Common myeloid progenitor, CD34-positive (primary cell): ENCODE measurements at places on chromosomes 11 and 22.

- DNase-seq: no peak
These were observed 6.5 kb downstream of the TENM4 start for GRCh38 chr11:79434283-79434682.

DNA sequence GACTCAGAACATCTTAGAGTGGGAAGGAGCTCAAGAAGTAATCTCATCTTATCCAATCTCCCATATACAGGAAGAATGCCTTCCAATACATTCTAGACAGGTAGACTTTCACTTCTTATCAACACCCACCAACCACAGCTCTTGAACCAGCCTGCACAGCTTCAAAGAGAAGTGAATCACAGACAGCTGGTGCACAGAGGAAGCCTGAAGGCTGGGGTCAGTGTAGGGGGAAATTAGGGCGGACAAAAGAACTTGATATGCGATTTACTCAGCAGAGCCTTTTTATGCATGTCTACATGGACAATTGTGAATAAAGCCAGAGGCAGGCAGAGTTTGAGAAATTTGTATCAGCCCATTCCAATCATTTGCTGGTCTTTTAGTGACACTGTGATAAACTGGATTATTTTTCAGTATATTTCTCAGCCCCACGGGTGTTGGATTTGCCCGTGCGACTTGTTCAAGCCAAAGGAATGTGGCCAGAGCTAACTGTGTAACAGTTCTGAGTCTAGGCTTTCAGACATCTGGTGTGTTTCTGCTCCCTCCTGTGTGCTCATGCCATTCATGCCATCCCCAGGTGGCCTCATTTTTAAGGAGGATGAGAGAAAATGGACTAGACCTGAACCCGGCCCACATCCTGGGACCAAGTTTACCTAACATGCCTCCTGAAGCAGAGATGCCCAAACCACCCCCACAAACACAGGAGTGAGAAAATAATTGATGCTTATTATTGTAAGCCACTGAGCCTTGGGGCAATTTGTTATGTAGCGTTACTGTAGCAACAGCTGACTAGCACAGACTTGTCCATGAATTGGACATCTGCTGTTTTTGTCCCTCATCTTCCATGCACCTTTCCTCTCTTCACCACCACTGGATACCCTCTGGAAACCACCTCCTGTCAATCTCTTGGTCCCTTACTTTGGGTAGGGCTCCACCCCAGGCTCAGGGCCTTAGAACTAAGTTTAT is 137.5 kb upstream of the HSD17B12 start:
- no peak for DNase-seq

- DNase-seq: no peak
These were observed 90.1 kb downstream of the PHF21B start for GRCh38 chr22:44919691-44920090.

GRCh38 chr11:13269775-13270174 is 7.8 kb upstream of the BMAL1 start:
- DNase-seq: no peak

- no peak for DNase-seq
These were observed 87.1 kb upstream of the YWHAH start for GRCh38 chr22:31857247-31857646.

GRCh38 chr11:79592824-79593223 is 152.0 kb upstream of the TENM4 start:
- no peak for DNase-seq

- no peak for DNase-seq
These were observed 32.8 kb downstream of the C2CD3 start for GRCh38 chr11:74138021-74138420.

DNA sequence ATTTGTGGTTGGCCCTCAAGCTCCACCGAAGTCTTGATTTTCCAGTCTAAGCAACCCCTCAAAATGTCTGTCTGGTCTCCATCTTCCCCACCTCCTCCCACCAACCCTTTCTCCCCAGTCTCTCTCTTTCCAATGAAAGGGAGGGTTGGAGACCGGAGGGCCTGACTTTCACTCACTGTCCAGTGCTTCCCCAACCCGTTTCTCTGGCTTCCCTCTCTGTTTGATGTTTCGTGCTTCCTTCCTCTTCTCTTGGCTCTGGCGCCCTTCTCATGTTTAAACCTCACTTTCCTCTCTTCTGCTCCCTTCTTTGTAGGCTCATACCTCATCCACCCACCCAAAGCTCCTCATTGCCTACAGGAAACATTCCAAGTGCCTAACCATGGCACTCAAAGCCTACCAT is 11.1 kb upstream of the VPS37C start:
- DNase-seq: no peak

DNA sequence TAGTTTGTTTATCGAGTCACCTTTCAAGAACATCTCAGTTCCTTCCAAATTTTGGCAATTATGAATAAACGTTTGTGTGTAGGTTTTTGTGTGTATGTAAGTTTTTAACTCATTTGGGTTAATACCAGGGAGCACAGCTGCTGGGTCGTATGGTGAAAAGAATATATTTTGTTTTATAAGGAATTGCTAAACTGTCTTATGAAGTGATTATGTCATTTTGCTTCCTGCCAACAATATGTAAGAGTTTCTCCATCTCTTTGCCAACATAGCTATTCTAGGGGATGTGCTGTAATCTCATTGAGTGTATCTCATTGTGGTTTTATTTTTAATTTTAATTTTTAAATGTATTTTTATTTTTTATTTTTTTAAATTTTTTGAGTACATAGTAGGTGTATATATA is 27.3 kb downstream of the BCL2L13 start:
- DNase-seq: no peak

- no peak for DNase-seq
These were observed 1.6 kb upstream of the THOC5 start for GRCh38 chr22:29555065-29555644.

GRCh38 chr11:109845437-109845836 is 247.8 kb upstream of the ZC3H12C start:
- no peak for DNase-seq

- DNase-seq: no peak
These were observed 10.5 kb downstream of the TOLLIP start for GRCh38 chr11:1298695-1299492.

DNA sequence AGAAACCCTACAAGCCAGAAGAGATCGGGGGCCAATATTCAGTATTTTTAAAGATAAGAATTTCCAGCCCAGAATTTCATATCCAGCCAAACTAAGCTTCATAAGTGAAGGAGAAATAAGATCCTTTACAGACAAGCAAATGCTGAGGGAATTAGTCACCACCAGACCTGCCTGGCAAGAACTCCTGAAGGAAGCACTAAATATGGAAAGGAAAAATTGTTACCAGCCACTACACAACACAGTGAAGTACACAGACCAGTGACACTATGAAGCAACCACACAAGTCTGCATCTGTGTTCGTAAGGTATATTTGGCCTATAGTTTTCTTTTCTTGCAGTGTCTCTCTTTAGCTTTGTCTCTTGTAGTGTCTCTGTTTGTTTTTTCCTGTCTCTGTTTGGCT is 29.0 kb downstream of the TMEM225 start:
- DNase-seq: no peak

- no peak for DNase-seq
These were observed 6.9 kb downstream of the C11orf68 start for GRCh38 chr11:65911682-65912568.

DNA sequence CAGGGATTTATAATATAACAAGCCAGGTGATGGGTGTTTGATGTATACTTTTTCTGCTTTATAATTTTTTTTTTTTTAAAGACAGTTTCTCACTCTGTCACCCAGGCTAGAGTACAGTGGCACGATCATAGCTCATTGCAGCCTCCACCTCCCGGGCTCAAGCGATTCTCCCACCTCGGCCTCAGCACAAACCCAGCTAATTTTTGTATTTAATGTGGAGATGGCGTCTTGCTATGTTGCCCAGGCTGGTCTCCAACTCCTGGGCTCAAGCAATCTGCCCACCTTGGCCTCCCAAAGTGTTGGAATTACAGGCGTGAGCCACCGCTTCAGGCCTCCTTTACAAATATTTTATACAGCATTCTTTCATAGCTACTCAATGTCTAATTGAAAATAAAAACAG is 48.6 kb downstream of the MORC2 start:
- DNase-seq: no peak

DNA sequence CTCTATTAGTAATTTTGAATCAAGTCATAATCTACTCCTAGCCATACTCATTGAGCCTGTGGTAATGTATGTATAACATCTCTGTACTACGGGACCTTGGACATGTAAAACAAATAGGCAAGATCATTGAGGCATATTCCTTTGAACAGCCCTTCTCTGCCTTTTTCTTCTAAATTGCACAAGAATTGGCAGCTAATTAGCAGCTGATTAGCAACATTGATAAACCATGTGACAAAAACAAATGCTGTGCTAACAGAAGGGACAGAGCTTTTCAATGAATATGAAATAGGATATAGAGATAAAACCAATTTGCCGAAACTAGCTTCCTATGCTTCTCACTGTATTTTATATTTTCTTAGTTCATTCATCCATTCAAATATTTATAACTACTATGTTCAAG is 1474.2 kb downstream of the FAM181B start:
- DNase-seq: no peak

- peak; percentile 73 for DNase-seq
These were observed 17.7 kb upstream of the THRSP start for GRCh38 chr11:78045851-78046485.

- peak; percentile 75 for DNase-seq
These were observed 8.6 kb upstream of the CD82 start for GRCh38 chr11:44556735-44557409.

DNA sequence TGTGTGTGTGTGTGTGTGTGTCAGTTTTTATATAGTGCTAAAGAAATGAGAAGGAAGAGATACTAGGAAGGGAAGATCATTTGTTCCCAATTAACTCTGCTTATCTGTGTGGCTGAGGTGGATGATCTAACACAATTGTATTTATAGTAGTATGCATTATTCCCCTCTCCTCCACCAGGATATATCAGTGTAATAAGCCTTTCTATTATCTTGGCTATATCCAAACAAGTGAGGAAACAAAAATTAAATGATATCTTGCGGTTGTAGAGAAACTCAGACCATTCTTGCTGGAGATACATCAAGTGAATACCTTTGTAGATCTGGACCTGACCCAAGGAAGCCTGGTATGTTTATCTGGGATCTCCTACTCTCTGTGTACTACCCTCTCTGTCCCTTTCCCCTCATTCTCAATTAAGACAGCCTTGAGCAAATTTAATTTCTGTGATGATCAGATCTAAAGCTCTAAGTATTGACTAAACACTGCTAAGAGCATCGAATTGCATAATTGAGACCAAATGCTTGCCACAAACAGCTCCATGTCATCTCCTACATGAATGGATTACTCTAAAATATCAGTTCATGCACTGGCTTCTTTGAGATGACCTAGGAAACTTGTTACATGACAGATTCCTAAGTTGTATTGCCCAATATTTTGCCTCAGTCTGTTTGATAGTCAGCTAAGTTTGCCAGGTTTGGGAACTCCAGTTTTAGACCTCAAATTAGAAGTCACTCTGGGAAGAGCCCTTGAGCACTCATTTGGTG is 185.3 kb upstream of the CTSC start:
- DNase-seq: no peak

DNA sequence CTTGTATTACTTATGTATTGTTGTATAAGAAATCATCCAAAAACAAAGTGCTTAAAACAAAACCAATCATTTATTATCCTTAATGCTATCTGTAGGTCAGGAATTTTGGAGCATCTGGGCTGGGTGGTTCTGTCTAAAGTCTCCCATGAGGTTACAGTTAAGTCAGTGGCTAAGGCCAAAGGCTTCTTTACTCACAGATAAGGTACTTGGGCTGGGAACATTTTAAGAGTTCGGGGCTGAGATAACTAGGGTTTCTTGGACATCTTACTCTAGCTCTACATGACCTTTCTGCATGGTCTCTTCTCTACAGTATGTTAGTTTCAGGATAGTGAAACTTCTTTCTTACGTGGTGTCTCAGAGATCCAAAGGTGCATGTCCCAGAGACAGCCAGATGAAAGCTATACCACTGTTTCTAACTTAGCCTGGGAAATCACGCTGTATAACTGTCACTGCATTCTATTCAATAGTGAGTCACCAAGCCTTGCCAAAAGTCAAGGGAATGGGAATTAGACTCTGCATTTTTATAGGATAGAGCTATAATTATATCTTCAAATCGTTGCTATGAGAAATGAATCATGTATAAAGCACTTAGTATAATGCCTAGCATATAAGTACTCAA is 29.6 kb downstream of the SOX6 start:
- no peak for DNase-seq

DNA sequence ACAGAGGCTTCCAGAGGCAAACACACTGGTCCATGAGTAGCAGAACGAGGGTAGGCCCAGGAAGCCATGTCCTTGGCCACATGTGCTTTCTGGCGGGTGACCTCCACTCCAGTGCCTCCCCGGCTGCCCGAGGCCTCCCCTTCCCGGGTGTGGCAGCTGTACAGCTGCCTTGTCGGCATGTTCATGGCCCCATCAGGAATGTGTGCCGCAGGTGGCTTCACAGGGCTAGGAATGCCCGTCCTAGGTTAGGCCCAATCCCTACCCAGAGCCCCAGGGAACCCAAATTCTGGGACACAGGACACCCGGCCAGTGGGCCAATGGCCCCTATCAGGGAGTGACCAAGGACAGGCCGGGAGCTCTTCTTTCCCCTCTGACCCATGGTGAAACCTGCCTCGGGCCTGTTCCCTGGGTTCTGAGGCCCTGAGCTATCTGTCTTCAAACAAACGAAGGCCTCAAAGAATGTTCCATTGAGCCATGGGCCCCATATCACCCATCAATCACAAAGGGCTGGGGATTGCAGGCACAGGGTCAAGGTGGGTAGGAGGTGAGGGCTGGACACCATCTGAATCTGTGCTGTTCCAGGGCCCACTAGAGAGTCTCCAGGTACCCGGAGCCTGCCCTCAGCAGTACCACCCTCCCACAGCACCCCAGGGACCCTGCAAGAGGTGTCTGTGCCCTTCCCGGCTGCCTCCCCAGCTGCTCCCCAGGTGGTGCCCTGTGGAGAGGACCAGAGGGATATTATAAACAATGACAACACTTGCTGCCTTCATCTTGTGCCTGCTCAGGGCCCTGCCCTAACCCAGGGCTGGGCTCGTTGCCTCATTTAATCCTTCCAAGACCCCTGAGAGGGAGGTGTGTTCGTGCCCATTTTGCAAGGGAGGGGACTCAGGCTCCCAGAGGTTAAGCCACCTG is 4.0 kb upstream of the CDKN1C start:
- DNase-seq: no peak

GRCh38 chr11:71066311-71066710 is 186.1 kb downstream of the SHANK2 start:
- peak; percentile 6 for DNase-seq

DNA sequence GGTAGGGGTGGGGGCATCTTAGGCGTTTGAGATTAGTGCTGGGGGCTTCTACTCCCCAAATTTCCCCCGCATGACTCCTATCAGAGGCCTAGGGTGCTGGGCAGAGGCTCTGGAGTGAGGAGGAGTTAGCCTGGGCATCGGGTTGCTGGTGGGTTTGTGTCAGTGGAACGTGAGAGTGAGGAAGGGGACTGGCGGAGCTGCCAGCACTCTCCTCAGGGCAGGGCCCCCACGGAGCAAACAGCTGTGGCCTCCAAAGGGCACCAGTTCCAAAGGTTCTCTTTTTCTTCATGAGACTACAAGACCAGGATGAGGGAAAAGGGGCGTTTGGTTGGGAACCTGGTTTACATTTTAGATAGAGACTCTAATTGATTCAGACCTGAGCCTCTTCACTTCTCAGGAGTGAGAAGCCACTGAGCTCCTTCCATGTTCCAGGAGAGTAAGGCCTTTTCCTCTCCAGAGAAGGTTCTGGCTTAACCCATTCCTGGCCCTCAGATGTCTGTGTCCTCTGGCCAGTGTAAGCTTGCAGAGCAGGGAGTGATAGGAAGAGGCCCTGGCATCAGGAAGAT is 35.6 kb upstream of the CDON start:
- no peak for DNase-seq
